NCI-H2029 (cell line): ENCODE measurements at places on chromosomes 12 and 14.

- no peak for DNase-seq
These were observed 34.5 kb downstream of the TSPAN11 start for GRCh38 chr12:30961030-30961429.

GRCh38 chr12:42262271-42262670 is 24.2 kb upstream of the YAF2 start:
- DNase-seq = no peak

DNA sequence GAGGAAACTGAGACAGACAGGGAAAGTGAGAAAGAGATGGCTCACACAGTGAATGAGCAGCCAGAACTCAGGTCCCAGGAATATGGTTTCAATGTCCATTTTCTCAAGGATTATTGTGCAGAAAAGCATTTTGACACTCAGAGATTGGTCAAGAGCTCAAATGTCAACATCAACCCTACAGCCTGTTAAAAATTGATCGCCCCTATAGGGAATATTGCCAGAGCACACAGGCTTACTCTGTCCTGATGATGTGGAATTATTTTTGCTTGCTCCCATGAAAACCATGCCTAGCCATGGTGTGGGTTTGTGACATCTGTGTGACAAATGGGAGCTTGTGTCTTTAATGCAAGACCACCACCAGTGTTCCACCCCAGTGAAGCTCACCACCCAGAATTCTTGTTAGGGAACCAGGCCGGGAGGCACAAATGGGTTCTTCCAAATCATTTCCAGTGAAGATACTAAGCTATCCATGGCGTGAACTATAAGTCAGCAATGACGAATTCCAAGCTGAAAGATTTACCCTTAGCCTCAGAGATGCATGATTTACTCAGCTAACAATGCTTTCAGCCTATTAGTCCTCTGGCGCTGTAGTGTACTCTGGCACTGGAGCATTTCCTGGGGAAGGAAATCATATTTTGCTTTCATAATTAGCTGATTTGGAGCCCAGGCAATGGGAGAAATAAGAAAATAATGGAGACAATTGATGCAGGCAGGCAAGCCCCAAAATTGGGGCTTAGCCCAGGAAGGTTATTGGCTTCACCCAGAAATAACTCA is 1188.2 kb upstream of the TMEM132C start:
- no peak for DNase-seq

- DNase-seq = no peak
These were observed 61.1 kb downstream of the PITPNM2 start for GRCh38 chr12:123089631-123090353.

GRCh38 chr14:96380735-96381134 is 11.2 kb upstream of the AK7 start:
- DNase-seq = no peak

- no peak for DNase-seq
These were observed 100.4 kb upstream of the SRRM4 start for GRCh38 chr12:118880720-118881493.

DNA sequence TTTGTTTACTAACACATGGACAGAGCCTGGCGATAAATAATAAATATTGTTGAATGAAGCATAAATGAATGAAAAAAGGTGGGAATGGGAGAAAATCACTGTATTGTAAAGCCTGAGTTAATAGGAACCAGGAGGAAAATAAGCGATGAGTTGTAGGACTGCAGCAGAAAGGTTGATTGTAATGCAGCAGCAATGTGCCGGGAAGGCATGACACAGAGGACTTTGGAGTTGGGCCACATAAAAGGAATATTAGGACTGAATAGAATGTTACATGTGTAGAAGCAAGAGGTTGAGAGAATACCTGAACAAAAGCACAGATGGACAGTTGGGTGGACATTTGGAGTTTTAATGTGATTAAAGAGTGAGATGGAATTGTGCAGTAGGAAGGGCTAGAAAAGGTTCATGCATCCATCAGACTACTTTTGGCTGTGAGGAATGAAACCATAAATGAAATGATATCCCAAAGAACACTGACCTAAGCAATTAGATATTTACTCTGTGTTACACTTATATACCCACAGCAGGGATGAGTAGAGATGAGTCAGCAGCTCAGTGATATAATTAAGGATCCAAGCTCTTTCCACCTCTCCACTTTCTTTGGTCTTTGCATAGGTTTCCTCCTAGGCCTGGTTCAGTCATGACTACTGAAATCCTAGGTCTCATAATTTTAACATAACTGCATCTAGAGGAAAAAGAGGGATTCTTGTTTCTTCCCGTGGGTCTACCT is 55.4 kb downstream of the CCER1 start:
- DNase-seq = no peak

DNA sequence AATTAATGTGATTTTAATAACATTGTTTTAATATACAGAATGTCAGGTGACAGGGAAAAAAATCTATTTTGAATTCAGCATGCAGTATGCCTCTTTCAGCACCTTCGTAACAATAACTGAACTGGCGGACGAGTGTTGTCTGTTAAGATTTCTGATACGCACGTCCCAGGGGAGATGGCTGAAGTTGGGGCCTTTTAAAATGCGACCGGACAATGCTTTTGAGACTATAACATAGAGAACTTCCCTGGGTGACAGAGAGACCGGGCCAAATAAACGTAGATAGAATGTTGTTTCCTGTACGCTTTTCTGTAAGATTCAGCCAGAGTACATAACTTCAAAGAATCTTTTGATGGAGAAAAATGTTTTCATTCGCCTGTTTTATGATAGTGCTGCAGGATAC is 239.7 kb downstream of the EGLN3 start:
- DNase-seq = no peak

- no peak for DNase-seq
These were observed 33.4 kb upstream of the GXYLT1 start for GRCh38 chr12:42178101-42178500.

DNA sequence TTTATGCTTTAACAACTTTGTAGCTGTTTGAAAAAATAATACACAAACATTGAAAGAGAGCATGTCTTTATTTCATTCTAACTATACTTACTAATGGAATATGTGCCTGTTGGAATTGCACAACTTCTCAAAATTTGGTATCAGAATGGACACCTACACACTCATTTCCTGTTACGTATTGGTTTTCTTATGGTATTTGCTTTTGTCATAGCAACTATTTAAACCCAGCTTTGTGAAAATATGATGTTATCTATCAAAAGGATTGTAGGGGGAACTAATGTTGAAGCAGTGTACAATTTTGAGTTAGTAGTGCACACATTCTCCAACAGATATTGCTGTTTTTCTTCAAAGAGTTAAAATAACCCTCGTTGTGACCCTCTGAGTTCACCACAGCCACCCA is 52.6 kb downstream of the RBMS2 start:
- DNase-seq = no peak

GRCh38 chr12:92111256-92111655 is 34.4 kb downstream of the BTG1 start:
- DNase-seq = no peak

DNA sequence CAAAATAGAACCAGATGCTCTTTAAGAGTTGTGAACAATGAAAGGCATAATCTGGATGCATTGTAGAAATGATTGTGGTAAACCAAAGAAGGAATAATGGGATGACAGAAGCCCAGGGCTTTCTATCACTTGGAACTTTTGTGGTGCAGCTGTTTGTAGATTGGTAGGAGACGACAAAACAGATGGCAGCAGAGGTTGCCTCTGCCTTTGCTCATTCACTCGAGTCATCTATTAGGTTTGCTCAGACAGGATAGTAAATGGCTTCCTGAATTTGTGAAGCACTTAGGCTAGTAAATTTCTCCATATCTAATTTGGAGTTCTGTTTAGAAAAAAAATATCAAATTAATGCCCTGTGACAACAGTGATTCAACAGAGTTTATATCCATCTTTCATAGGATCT is 78.4 kb downstream of the FGD4 start:
- DNase-seq = no peak

DNA sequence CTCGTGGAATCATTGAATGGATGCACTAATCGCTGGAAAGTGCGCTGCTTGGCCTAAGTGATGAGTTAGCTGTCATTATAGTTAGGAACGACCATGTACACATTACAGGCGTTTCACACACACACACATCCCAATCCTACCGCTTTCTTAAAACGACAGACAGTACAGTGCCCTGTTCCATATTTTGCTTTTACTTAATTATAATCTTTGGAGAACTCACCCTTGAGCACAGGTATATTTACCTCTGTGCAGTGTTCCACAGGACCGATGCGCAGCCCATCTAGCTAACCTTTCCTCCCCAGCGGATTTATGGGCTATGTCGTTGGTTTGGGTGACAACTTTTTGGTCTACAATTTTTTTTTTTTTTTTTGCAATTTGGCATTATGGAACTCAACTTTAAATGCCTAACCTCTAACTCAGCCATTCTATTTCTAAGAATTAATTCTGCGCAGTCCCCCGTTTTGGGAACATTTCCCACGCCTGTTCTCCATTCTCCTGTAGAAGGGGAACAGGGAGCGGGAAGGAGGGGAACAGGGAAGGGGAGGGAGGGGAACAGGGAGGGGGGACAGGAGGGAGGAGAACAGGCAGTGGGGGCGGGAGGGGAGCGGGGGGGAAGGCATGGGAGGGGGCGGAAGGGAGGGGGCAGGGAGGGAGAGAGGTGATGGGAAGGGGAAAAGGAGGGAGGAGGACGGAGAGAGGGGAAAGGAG is 663 bp upstream of the ULK1 start:
- DNase-seq = no peak

DNA sequence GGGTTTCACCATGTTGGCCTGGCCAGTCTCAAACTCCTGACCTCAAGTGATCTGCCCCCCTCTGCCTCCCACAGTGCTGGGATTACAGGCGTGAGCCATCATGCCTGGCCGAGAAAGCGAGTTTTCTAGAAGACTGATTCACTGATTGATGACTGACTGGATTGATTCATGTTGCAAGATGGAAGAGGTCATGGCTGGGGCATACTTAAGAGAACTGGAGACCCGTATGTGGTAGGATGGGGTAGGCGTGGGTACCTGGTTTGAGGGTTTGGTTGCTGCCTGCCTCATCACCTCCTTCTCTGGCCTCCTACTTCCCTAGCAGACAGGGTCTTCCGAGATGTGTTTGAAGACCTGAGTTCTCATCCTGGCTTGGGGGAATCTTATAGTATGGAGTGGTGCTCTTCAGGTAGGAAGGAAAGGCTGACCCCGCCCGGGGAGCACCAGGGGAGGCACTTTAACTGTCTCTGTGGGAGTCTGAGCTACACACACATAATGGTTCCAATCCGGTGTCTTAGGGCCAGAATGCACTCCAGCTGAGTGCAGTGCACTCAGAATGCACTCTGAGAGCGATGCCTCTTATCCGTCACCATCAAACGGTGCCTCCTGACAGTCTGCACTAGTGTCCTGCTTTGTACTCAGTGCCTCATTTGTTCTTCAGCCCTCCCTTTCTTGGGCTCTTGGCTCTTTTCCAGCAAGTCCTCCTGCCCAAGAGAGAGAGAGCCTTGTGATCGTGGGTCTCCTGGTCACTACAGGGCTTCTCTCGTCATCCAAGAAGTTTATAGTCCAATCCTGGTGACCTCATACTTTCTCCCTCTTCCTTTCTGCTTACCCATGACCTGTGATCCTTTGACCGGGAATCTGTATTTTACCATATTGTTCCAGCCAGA is 19.7 kb downstream of the PLEKHG3 start:
- DNase-seq = no peak

DNA sequence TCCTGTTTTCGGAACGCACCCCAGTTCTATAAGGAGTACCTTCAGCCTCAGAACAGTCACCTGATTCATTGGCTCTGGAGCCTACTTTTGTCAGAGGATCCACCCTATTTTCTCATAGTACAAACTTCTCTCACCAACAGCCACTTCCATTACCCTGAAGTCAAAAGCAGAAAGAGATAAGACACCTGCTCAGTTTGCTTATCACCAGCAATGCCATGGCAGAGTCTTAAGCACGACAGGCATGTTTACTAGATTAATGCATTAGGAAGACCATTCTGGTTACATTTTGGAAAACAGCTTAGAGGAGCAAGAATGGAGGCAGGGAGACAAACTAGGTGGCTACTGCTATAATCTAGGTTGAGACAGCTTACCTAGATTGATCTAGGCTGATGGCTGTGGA is 67.7 kb downstream of the GXYLT1 start:
- no peak for DNase-seq

- DNase-seq = no peak
These were observed 12.9 kb downstream of the COL2A1 start for GRCh38 chr12:47991106-47992061.

GRCh38 chr12:94122591-94122990 is 25.8 kb upstream of the PLXNC1 start:
- DNase-seq = no peak

DNA sequence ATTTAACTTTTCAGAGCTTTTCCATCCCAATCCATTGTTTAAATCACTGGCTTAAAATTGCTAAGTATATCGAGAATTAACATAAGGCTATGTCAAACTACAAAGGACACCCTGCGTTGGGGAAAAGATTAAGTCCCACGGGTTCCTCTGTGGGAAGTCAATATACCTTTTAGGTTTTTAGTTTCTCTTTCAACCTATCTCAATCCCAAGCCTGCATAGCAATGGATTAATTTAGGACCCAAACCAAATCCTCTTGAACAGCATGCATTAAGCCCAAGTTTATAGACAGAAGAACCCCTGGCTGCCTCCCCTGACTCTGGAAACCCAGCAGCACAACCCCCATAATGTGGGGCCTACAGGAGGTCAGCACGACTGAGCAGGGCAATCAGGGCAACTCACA is 6.3 kb downstream of the CDCA4 start:
- no peak for DNase-seq

DNA sequence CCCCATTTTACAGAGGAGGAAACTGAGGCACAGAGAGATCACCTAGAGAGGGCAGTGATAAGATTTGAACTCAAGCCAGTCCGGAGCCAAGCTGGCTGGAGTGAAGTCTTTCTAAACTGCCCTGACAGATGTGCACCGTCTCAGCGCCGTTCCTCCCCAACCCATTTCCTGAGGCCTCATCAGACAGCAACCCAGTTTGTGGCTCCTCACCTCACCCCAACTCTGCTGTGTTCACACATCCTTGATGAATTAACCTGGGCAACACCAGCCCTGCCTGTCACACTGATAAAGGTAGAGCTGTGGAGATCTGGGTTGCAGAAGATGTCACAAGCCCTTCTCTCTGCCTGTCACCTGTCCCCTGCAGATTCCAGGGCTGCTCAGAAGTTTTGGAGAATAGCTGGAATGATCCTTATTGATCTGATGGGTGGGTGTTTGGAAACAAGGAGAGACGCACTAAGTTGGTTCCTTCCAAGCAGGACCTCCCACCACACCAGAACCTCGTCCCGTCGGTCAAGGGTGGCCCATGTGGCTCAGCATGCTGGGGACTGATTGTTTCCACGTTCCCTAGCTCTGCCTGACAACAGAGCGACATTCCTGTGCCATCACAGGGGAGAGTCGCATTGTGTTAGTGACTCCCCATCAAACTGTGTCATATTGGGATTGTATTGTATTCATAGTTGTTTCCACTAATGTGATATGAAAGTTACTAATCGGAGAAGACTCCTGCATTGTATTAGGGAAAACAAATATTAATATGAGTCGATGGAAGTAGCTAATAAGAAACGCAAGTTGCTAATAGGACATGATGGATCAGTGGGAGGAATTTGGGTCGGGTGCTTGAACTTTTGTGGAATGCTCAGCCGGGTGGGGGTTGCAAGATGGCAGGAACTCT is 200.6 kb downstream of the PHETA1 start:
- DNase-seq = no peak

DNA sequence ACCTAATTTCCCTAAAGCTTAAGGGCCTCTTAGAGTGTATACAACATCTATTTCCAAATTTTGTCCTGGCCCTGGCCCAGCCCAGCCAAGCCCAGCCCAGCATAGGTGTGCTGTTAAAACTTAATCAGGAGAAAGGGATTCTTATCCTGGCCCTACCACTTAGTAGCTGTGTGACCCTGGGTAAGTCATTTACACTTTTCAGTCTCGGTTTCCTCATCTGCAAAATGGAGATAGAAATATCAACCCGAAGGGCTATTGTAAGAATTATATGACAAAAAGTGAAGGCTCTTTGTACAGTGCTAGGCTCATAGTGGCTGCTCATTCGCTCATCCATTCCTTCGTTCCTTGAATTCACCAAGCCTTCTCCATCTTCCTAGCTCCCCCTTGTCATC is 442 bp downstream of the ERG28 start:
- DNase-seq = no peak
